GM12864 (cell line): ENCODE measurements at places on chromosomes 3 and 15.

GRCh38 chr3:142777927-142778326 lies 54.1 kb downstream of the TRPC1 start:
- no peak for DNase-seq

DNA sequence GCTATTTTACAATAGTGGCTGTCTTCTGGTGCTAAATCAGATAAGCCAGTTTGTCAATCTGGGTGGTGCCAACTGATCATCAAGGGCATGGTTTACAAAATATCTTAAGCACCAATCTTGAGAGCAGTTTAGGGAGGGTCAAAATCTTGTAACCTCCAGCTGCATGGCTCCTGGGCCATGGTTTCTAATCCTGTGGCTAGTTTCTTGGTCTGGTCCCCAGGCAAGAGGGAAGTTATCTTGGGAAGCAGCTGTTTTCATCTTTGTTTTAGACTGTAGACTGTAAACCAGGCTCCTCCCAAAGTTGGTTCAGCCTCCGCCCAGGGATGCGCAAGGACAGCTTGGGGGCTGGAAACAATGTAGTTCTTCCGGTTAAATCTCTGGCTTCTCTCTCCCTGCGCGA lies 166.8 kb downstream of the IL1RAP start:
- no peak for DNase-seq

- DNase-seq: no peak
Observed at GRCh38 chr3:145807990-145808389, 353.0 kb downstream of the PLOD2 start.

DNA sequence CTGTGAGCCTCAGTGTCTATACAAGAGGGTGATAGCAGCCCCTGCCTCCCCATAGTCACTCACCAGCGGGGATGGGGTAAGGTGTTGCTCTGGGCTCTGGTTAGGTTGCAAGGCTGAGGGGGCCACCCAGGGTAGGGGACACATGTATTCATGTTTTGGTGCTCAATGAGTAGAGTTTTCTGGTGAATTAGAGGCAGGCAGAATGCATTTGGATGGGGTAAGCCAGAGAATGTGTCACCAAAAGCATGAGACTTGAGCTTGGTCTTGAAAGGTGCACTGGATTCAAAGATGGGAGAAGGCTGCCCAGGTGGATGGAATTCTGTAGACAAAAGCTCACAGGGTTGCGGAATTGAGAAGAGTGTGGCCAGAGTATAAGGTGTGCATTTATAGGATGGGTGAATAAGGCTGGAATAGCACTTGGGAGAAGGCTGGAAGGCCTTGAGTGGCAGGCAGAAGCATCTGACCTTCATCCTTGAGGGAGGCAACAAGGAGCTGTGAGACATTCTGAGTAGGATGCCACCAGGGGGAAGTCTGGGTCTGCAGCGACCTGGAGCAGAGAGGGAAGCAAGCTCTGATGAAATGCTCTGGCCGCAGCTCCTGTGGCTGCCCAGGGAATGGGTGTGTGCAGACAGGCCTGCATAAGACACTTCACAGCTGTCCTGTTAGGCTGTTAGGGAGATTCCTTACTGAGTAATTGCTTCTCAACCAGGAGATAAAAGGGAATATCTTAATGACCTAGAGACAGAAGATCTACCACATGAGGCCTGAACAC lies 149.6 kb downstream of the CHDH start:
- no peak for DNase-seq

DNA sequence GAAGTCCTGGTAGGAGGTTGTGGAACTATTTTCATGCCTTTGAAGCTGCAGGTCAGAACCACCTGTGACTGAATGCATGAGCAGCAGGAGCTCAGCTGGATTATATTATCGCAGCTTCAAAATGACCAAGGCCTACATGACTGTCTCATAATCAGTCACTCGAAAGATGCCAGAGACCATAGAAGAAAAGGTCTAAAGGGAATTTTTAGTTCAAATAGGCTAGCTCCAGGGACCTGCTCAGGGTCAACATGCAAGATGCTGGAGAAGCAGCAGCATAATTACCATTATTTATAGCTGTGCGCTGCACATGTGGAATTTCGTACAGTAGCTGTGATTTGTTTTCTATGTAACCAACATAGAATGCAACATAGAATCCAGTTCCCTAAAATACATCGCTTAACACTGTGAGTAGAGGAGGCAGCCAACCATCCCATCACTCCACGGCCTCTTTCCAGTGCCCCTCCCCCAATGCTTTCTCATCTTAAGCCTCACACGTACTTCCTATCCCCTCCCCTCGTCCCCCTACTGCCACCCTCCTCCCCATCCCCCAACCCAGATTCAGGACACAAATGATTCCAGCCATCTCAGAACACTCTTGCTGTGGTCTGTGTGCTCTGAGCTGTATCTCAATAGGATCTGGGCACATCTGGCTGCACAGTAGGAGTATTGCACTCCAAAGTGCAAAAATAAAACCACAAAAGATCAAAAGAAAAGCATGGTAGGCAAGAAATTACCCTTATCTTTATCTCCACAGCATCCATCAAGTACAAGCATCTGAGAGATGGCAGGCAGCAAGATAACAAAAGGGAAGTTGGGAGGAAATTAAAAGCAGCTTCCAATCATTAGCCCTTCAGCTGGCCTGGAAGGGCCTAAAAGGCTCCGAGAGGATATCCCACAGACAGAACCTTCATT lies 352.8 kb upstream of the SEMA6D start:
- no peak for DNase-seq

- DNase-seq: no peak
Observed at GRCh38 chr15:44084770-44085169, 110.3 kb downstream of the FRMD5 start.

DNA sequence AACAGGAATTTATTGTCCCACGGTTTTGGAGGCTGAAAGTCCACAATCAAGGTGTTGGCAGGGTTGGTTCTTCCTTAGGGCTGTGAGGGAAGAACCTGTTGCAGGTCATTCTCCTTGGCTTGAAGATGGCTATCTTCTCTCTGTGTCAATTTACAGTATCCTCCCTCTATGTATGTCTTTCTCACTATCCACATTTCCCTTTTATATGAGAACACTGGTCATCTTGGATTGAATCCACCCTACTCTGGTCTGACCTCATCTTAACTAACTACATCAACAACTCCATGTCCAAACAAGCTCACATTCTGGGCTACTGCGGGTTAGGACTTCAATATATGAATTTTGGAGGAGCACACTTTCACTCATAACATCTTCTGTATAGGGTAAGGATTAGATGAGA lies 61.9 kb downstream of the CLDN1 start:
- DNase-seq: no peak
